ENCODE measurements at places on chromosomes 6 and 20.

GRCh38 chr20:45359406-45360148 is 3.4 kb upstream of the SYS1 start:
- DNase-seq: no peak

GRCh38 chr20:62652041-62652893 is 10.0 kb downstream of the SLCO4A1 start:
- DNase-seq: peak; percentile 30

DNA sequence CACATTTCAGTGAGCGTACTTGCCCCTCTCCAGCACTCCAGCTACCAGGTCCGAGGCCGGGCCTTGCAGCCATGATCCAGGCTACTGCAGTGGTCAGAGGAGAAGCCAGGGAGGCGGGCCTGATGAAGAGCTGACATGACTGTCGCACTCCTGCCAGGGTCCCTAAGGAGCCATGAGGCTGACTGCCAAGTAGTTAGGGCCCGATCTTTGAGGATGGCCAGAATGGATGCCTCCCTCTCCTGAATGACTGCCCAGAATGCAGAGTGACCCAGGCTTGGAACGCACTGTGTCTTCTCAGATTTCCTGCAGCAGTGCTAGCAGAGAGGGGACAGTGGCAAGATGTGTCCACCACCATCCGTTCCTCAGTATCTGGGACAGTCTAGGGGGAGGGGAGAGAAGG is 24.7 kb upstream of the LRFN2 start:
- DNase-seq: no peak

DNA sequence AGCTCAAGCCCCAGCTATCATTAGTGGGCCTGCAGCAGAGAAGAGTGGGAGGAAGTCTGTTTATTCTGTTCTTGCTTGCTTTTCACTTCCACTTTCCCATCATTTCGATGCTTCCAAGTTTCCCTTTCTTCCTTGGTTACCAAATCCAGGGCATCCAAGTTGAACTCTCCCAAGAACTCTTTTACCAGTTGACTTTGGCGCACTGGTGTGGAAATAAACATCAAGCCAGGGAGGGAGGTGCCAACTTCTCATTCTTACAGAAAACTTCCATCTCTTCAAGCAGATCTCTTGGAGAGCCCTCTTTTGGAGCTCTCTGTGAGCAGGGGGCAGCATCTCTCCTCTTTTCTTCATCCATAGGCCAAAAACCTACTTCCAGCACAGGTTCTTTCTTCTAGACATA is 85.7 kb upstream of the RGS17 start:
- DNase-seq: no peak

DNA sequence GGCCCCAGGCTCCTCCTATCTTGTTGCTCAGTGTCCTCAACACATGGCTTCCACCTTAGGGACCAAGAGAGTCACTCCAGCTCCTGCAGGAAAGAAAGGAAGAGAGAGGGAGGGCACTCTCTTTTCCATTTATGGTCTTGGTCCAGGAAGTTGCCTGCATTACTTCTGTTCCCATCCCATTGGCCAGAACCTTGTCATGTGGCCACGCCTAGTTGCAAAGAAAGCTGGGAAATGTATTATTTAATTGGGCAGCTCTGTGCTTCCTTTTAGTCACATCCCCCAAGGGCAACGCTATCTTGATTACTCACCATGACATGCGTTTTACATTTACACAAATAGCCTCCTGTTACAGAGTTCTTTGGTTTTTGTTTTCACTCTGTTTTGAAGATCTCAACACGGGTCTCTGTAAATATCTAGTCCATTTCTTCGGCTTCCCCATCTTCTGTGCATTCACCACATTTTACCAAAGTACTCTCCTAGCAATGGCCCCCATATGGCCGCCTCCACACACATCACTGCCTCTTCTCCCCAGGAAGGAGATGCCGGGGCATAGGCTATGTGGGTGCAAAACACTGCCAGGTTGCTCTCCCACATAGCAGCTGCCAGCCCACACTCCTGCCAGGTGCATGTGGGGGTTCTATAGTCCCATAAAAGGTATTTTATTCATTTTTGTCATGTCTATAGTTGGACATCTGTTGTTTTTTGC is 35.7 kb upstream of the ZMYND8 start:
- DNase-seq: peak; percentile 80

DNA sequence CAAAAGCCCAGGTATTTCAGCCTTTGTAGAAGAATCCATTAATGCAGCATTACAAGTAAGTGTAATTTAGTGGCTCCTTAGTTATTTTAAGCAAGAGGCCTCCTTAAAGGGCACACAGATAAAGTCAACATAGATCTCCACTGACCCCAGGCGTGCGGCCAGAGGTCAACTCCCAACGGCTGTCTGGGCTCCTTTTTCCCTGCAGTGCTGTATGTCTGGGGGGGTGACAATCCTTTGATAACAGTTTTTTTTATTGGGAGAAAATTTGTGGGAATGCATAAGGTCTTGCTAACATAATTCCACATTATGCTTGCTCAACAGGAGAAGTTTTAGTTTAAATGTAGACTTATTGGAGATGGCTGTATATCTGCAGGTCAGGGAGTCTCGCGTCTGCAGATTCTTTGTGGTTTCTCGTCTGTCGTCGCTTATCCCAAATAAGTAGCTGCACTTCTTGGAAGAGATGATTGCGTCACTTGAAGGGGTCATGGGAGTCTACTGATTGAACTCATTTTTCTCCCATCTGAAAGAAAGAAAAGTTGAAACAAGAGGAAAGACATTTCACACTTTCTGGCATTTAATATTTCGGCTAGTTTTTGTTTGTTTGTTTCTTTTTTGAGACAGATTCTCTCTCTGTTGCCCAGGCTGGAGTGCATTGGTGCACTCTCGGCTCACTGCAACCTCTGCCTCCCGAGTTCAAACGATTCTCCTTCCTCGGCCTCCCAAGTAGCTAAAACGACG is 151.7 kb upstream of the AKAP12 start:
- peak; percentile 12 for DNase-seq

DNA sequence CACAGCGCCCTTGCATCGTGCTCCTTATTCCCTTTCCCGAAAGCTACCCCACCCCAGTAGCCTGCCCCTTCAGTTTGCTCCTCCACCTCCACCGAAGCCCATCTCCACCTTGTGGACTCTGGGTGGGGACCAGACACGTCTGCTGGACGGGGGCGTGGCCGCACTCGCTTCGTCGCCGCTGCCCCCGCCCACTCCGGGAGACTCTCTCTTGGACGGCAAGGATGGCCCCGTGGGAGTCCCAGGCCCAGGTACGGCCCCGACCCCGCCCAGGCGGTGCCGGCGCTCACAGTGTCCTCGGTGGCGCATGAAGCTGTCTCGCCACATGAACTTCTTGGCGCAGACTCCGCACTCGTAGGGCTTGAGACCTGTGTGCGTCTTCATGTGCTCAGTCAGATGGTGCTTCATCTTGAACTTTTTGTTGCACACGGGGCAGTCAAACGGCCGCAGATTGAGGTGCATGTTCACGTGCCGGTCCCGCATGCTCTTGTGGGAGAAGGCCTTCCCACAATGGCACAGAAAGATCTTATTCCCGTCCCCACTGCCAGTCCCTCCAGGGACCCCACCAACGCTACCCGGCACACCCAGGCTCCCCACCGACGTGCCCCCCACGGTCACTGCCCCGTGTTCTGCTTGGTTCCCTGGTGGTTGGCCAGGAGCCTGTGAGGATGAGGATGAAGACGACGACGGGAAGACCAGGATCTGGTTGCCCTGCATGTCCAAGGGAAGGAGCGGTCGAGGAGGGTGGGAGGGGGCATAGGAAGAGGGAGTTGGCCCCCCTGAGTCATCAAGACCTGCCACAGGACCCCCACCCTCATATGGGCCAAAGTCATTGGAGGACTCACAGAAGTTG is 1.3 kb upstream of the TAPBP start:
- peak; percentile 66 for DNase-seq

DNA sequence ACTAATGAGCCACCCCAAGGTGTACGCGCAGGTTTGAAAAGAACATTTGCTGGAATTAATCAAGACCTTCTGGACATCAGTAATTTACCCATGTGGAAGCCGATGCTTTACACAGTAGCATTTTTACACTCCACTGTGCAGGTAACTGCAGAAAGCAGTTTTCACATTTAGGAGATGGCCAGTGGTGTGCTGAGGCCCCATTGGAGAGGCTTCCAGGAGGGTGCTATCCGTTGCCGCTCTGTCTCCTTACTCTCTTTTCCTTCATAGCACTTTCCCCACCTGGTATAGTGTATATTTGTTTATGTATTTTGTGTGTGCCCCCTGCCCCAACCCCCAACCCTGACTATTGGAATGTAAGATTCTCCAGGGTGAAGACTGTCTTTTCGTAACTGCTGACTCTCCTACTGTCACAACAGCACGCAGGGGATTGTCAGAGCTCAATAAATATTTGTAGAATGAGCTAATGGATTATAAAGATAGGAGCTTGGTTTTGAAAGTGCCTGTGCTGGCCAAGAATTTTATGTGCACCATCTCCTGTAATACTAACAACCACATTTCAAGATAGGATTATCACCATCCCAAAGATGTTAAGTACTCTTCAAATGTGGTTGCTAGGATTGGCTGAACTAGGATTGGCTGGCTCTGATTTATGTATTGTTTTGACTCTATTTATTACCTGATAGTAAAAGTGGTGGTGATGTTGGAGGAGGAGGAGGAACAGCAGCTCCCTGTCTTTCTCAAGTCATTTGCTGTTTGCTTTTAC is 74.0 kb upstream of the GLP1R start:
- DNase-seq: no peak

DNA sequence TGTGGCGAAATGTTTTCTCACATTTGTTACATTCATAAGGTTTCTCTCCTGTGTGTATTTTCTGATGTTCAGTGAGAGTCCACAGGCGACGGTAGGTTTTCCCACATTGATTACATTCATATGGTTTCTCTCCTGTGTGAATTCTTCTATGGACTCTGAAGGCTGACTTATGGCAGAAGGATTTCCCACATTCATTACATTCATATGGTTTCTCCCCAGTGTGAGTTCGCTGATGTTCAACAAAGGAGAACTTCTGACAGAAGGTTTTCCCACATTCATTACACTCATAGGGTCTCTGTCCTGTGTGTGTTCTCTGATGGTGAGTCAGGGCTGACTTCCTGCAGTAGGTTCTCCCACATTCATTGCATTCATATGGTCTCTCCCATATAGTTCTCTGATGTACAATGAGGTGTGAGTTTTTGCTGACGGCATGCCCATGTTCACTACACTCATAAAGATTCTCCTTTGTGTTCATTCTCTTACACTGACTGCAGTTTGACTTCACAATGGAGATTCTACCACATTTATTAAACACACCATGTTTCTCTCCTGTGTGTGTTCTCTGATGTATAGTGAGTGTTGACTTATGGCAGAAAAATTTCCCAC is 11.9 kb downstream of the ZNF334 start:
- no peak for DNase-seq

GRCh38 chr6:7157752-7158616 is 50.2 kb downstream of the RREB1 start:
- no peak for DNase-seq

- peak; percentile 65 for DNase-seq
Observed at GRCh38 chr20:43318755-43319297, 129.1 kb upstream of the PTPRT start.

- no peak for DNase-seq
Observed at GRCh38 chr6:17709476-17709875, 2.8 kb upstream of the NUP153 start.

GRCh38 chr20:50230871-50231560 is 40.4 kb downstream of the CEBPB start:
- DNase-seq: no peak

DNA sequence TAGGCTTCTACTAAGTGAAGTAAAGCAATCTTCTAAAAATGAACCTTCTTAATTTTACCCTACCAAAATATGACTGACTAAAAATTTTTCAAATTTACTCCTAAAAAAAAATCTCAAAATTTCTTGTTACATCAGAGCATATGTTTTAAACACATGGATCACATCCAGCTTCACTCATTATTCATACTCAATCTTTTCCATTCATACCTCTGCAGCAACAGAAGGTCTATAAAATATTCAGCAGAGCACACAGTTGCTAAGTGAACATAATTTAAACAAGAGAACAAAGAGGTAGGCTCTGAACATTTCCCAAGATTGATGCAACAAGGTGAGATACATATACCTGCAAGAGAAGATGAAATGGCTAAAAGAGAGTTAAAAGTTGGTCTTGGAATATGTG is 213.9 kb downstream of the SOD2 start:
- no peak for DNase-seq

GRCh38 chr6:156900292-156900691 is 123.1 kb downstream of the ARID1B start:
- DNase-seq: no peak

DNA sequence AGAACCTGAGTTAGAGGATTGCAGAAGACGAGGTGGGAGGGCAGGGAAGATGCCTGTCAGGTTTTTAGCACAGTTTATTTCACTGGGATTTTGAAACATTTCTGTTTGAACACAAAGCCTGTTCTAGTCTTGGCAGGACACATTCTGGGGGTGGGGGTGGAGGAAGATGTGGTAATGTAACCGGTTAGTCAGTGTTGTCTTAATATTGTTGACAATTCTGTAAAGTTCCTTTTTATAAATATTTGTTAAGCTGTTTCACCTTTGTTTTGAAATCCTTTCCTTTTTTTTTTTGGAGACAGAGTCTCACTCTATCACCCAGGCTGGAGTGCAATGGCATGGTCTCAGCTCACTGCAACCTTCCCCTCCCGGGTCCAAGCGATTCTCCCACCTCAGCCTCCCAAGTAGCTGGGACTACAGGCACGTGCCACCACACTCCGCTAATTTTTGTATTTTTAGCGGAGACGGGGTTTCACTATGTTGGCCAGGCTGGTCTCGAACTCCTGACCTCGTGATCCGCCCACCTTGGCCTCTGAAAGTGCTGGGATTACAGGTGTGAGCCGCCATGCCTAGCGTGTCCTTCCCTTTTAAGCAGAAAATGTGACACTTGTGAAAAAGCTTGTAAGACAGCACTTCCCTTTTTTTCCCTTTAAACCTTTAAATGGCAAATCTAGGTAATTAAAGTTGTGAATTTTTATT is 20.2 kb downstream of the SLC9A8 start:
- DNase-seq: no peak

DNA sequence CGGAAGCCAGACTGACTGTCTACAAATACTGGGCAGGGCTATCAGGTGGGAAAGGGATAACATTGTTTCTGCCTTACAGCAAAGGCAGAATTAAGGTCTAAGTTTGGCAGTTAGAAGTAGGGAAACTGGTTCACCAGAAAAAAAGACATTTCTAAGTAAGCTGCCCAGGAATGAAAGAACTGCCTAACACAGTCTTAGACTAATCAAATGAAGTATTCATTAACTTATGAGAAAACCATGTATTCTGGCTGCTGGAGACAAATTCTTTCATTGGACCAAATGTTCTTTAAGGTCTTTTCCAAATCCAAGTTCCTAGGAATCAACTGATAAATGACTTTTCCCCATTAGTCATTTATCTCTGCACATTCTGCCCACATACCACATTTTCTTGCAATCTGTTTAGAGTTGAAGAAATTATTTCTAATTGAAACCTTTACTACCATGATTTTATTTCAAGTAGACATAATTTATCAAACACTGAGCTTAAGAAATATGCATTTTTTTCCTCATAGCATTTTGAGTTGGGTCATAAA is 120.3 kb upstream of the OGFRL1 start:
- DNase-seq: no peak

GRCh38 chr20:3887876-3888620 is 1.1 kb upstream of the PANK2 start:
- no peak for DNase-seq

- peak; percentile 57 for DNase-seq
Observed at GRCh38 chr6:28134015-28134414, 7.7 kb upstream of the ZKSCAN8 start.

GRCh38 chr6:78580923-78581322 is 286.4 kb upstream of the IRAK1BP1 start:
- no peak for DNase-seq

All from erythroblast (primary cell).